Posterior vena cava (tissue), 2 donors: ENCODE measurements at places on chromosomes 5 and 9. TPM values are rescaled to one million over a fixed set of nuclear protein-coding genes. Genes with fewer than 3 reads are reported as not detected.

- no peak for DNase-seq
Observed at GRCh38 chr9:85508616-85509015, 233.1 kb downstream of the AGTPBP1 start.

DNA sequence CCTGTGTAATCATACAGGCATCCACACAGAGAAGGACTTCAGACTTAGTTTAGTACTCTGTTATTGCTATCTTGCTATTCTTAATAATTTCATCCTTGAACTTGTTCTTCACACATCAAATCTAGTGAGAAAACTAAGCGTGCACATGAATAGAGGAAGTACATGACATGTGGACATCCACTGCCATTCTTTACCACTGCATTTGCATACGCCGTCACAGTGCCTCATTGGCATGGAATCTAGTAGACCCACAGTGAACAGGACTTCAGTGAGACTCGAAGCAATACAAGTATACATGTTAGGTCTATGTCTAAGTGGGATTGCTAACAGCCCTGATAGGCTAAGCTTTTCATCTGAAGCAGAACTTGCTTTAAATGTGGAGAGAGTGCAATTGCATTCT, 592.1 kb downstream of the TLE4 start:
- no peak for DNase-seq

GRCh38 chr5:109971968-109972367, 282.2 kb downstream of the MAN2A1 start:
- DNase-seq: no peak

- no peak for DNase-seq
Observed at GRCh38 chr5:16897284-16897704, 38.8 kb downstream of the MYO10 start.

DNA sequence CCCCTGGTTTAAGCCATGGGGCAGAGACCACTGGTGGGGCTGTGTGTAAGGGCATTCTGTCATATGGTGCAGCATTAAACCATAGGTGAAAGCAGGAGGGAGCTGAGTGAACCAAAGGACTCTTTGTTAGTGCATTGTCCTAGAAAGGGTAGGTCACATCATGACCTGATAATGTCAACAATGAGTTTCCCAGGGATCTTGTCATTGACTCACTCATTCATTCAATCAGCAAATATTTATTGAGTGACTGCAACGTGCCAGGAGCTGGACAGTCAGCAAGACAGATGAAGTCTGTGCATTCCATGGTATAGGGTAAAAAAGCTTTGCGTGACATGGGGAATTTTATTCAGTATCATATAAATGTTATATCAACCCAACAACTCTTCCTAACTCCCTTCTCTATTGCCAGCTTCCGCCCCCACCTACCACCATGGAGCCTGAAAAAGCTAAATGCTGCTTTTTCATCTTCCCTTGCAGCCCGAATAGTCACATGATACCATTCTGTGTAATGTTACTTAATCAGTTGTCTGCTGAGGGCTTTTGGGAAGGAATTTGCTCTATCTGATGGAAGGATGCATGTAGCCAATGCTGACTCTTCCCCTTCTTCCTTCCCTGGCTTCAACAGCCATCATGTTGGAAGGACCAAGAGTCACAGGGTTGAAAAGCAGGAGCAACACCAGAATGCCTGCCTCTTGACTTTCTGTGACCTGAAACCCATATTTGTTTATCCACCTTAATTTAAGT, 11.5 kb upstream of the OTULINL start:
- no peak for DNase-seq

GRCh38 chr5:69404659-69405330, 10.1 kb upstream of the MARVELD2 start:
- no peak for DNase-seq

GRCh38 chr9:122364117-122364782, 6.6 kb upstream of the PTGS1 start:
- DNase-seq: no peak

DNA sequence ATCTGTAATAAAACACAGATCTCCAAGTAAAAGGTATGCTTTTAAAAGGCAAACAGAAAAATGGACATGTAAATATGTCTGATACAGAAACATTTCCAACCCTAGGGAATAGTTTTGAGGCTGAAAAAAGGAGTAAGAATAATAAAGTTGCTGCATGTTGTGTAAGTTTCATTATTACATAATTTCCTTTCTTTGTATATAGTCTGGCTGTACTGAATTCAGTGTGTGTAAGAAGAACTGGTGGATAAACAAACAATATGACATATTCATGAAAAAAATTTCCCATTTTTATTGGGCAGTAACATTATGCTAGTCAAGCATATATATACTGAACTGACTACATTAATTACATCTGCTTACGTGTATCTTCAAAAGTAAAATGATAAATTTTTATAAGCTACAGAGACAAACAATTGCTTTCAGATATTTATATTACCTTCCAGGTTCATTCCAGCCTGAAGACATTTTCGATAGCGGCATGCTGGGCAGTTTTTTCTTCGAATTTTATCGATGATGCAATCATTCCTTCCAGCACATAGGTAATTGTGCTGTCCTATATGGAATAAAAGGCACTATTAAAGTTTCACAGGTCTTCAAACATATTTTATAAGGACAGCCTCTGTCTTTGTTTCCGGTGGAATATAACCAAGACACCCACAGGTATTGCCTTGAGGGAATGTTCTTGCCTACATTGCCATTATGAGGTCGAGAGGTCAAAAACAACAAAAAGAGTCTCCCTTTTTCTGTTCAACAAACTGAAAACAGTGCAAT, 93.6 kb downstream of the NR3C1 start:
- DNase-seq: no peak

DNA sequence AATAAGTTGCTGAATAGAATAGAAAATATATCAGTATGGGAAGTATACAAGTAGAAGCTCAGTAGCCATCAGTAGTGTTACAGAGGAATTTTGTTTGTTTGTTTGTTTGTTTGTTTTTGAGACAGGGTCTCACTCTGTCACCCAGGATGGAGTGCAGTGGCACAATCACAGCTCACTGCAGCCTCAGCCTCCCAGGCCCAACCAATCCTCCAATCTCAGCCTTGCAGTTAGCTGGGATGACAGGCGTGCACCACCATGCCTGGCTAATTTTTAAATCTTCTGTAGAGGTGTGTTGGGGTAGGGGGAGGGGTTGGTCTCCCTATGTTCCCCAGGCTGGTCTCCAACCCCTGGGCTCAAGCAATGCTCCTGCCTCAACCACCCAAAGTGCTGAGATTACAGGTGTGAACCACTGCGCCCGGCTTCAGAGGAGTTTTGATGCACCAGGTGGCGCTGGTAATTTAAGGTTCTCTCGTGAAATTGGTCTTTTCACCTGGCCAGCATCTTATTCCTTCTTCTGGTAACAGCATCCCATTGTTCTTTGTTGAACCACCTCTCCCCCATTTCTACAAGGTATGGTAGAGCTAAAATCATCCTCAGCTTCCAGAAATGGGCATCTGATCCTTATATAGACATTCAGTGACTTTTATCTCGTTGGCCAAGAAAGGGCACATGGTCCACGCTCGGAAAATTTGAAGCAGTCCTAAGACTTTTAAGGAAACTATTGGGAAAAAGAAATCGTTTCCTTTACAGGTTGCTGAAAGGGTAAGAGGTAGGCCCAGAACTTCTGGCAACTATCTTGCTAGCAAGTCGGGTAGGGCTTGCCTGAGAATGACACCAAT, 157.1 kb downstream of the ARRDC3 start:
- DNase-seq: no peak

DNA sequence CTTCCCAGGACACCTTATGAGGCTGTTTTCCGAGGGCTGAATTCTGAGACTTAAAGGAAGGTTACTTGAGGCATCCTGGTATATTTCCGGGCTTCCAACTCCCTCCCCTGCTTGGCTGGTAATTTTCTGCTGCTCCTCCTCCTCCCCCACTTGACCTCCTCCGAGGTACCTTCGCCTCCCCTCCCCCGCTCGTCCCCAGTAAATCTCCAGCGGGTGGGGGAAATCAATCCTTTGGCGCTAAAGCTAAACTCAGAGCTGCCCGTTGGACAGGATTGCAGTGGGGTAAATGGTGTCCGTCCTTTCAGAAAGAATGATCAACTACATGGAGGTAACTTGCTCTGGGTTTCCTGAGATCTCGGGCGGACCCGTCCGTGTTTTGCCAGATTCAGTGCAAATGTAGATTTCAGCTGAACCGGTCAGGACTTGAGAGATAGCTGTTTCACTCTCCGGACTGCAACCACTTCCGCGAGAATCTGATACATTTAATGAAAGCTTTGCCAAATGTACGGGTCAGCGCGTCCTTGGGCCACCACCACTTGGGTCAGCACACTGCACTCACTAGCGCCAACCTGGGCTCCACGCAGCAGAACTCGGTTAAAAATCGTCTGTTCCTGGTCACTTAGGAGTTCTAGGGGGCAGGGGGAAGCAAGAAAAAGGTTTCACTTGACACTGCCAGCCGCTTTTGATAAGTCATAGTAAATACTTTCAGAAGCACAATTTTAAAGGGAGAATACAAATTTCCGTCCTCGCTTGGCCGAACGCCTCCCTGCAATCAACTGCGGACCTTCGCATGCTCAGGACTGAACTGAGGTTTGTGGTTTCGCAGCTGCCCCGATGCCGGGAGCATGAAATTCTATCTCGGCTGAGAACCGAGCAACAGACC, 4.6 kb upstream of the ISL1 start:
- no peak for DNase-seq

DNA sequence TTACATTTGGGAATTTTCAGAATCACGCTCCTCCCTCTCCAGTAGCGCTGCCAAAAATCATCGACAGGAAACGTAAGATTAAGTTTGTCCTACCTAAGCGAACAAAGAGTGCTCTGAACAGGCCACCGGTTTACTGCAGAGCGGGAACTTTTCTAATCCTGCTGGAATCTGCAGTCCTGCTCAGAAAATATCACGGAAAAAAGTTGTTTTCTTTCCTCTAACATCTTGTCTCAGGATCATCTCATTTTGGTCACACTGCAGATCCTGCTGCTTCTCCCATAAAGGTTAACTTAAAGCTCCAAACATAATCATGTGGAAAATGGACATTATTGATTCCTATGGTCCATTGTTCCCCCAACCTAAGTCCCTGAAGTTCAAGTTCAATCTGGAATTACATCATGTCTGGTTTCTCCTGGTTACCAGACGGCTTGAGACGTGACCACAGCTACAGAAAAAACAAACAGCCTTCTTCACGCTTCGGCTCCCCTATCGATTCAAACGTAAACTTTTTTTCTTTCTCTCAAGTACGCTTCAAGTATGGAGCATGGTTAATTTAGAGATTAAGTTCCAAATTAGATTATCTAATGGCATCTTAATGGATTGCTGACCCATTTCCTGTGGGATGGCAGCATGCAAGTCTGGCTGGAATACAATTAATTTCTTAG, 217.6 kb downstream of the NFIB start:
- no peak for DNase-seq

- DNase-seq: no peak
Observed at GRCh38 chr9:757246-757881, 84.1 kb upstream of the DMRT1 start.

- no peak for DNase-seq
Observed at GRCh38 chr5:64180661-64181343, 15.2 kb downstream of the RNF180 start.

- DNase-seq: no peak
Observed at GRCh38 chr9:121744687-121745395, 93.4 kb downstream of the DAB2IP start.

- no peak for DNase-seq
Observed at GRCh38 chr5:172559004-172559932, 81.8 kb upstream of the NEURL1B start.

GRCh38 chr5:149285153-149285552, 13.5 kb downstream of the AFAP1L1 start:
- no peak for DNase-seq

- no peak for DNase-seq
Observed at GRCh38 chr5:154288145-154288544, 97.6 kb downstream of the GALNT10 start.

DNA sequence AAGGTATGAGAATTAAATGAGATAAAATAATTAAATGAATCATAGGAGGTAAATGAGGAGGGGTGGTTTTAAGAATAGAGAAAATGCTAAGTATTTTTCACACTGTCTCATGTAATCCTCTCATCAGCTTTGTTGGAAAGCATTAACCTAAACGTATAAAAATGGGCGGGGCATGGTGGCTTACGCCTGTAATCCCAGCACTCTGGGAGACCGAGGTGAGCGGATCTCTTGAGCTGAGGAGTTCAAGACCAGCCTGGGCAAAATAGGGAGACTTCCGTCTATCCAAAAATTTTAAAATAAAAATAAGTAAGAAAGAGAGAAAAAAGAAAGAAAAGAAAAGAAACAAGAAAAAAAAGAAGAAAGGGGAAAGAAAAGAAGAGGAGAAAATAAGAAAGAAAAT, 1.9 kb upstream of the RFK start:
- no peak for DNase-seq

DNA sequence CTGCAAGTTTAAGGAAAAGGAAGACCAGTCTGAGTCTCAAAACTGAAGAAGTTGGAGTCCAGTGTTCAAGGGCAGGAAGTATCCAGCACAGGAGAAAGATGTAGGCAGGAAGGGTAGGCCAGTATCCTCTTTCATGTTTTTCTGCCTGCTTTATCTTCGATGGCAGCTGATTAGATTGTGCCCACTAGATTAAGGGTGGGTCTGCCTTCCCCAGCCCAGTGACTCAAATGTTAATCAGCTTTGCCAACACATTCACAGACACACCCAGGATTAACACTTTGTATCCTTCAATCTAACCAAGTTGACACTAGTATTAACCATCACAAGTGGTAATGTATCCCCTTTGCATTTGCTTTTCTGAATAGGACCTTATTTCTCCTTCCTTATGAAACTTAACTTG, 535.9 kb upstream of the FTMT start:
- DNase-seq: no peak

- DNase-seq: no peak
Observed at GRCh38 chr5:72624641-72625236, 117.5 kb upstream of the ZNF366 start.

DNA sequence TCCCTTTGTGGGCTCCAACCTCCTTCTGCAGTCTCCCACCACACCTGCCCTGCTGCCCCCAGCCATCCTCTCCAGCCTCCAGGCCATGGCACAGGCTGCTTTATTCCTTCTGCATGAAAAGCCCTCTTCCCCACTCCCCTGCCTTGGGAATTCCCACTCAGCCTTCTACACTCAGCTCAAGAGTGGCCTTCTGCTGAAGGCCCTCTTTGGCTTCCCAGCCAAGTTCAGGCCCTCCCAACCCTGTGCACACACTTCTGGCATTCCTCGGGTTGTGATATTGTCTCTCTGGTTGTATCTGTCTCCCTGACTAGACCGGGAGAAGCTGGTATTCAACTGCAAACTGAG, 5.7 kb downstream of the SHB start:
- no peak for DNase-seq

DNA sequence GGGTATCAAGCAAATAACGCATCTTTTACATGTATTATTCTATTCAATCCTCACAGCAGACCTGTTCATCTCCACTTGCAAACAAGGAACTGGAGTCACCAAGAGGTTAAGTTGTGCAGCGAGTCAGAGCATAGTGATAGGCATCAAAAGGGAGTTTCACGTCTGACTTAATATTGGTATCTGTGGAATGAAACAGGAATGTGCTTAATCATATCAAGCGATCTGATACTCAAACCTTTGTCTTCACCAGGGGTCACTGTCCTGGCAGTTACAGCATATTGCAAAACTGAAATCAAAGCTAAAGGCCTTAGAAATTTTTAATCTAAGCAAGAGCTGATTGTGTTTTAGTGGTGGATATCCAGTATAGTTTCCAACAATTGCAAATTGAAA, 271.6 kb downstream of the PLK2 start:
- DNase-seq: no peak

The CENPK gene
- 2.6 TPM for total RNA-seq

The KIF4B gene
- total RNA-seq: not detected

The CD180 gene
- total RNA-seq: 1.4 TPM

The PPIC gene
- 46.2 TPM for total RNA-seq

The HNRNPAB gene
- 133 TPM for total RNA-seq

The SAXO1 gene
- total RNA-seq: 0.05 TPM

The TMEM232 gene
- total RNA-seq: 2.4 TPM

The COX7C gene
- total RNA-seq: 379 TPM

The SLC27A6 gene
- not detected for total RNA-seq

The TTC39B gene
- total RNA-seq: 30.1 TPM
